A172 (cell line): ENCODE measurements at places on chromosomes 2 and 18.

GRCh38 chr2:118524911-118525310 is 322.5 kb downstream of the EN1 start:
- no peak for DNase-seq

DNA sequence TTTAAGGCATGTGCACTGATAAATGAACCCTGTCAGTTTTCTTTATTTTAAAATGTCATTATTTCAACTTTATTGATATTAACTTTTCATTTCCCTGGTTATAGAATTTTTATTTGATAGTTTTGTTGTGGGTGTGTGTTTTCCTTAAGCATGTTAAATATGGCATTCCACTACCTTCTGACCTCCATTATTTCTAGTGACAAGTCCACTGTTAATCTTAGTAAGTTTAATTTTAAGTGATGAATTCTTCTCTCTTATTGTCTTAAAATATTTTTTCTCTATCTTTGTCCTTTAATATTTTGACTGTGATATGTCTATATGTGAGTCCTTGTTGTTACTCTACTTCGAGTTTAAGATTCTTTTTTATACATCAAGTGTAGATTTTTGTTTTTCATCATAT is 685.7 kb downstream of the GALR1 start:
- no peak for DNase-seq

DNA sequence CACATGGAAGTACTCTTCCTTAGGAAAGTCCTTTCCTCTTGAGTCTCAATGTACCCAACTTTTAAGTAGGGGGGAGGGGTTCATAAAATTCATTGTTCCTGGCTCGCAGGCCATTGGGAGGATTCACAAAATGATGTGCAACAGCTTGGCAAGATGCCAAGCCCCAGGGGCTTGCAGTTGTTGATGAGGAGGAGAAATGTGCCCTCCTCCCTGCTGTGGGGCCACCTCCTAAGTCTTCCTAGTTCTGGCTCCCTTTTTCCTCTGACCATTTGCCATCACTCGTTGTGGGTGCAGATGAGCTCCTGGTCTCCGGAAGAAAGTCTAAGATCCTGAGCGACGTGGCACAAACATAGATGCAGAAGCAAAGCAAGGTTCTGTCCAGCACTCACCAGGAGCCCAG is 435.4 kb downstream of the EIPR1 start:
- DNase-seq, result no peak

DNA sequence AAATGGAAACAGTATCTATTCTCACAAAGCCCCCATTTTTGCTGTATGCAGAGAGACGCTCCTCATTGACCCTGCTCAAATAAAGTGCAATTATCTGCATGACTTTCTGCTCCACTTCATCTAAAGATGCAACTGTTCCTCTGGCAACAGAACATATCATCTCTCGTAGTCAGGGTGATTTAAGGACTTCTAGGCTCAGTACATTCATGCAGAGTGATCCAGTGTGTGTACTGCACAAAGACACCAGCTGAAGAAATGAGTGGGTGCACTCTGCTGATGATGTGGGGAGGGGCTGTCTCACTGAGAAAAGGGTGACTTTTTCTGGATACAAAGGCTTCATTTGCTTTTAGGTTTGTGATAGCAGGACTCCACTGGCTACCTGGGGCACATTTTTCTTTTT is 355.2 kb downstream of the GALNT13 start:
- DNase-seq, result no peak

DNA sequence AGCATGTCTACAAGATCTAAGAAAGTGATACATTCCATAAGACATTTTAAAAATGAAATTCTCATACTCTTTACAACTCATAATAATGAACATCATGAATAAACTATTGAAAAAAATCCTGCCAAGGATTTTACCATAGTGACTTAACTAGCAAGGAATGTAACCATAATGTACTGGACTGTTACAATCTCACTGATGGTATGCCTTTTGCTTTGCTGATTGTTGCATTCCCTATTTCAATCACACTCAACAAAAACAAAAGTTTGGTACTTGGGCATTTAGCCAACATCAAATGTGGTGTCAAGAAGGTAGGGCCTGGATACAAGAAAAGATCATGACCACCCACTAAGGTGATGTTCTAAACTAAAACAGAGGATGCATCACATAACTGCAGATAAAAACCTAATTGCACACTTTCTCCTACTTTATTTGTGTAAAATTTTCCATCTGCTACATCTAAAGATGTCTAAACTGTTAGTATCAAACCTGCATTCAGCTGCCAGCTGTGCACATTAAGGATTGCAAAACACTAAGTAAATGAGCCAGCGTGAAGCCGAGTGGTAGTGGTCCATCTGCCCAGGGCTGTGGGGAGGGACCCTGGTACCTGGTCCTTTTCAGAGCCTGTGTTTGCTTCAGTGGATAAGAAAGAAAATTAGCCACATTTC is 564.4 kb downstream of the ZEB2 start:
- peak; percentile 30 for DNase-seq

DNA sequence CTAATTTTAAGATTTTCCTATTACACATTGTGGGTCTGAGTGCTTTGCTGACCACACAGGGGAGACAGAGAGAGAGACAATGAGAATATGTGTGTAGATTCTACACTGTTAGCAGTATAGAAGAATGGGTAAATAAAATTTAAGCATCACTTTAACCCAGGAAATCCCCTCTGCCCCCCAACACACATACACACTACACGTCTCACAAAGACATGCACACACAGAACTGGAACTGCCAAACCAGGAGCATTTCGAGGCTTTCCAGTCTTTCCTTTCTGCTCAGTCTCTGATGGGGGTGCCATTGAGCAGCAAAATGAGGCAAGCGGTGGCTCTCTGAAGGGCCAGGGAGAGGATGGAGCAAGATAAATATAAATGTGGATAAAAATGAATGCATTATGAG is 2.5 kb downstream of the MERTK start:
- DNase-seq, result no peak

DNA sequence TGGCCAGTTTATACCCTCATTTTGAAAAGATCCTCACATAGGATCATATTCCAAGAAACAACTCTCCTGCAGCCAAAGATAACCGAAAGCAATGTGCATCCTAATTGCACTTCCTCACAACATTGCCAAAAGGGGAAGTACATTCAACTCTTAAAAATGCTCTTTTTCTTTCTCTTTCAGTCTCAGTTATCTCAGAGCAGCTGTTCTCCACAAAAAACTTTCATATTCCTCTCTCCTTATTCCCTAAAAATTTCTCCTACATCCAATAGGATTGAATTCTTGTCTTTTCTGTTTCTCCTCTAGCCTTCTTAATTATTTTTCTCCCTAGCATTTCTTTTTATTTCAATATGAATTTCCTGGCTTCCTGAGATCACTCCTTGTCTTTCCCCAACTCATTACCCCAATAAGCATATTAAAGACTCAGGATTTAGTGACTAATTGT is 7.4 kb upstream of the VRK2 start:
- no peak for DNase-seq

DNA sequence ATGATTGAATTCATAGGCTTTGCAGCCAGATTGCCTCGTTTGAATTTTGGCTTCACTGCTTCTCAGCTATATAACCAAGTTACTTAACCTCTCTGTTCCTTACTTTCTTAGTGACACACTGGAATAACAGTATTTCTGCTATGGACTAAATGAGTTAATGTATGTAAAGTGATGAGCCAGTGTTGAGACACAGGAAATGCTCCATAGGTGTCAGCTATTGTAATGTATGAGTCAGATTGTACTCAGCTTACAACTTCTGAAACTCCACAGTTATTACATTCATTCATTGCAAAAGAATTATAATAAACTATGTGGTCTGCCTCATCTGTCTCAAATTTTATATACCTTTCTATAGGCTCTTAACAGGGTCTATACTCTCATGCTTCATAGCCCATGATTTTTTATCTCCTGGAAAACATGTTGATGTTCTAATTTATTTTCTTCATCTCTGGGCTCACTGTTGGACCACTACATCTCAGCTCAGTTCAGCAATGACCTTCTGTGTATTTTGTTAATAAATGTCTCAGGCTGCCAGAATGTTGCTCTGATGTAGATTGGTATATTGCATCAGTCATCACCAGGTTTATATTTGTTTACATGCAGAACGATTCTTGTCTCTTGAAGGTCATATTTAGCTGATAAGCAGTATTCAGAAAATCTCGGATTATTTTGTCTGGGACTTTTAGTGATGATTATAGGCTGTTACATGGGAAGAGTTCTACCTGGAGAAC is 76.2 kb downstream of the MAP3K20 start:
- peak; percentile 83 for DNase-seq

DNA sequence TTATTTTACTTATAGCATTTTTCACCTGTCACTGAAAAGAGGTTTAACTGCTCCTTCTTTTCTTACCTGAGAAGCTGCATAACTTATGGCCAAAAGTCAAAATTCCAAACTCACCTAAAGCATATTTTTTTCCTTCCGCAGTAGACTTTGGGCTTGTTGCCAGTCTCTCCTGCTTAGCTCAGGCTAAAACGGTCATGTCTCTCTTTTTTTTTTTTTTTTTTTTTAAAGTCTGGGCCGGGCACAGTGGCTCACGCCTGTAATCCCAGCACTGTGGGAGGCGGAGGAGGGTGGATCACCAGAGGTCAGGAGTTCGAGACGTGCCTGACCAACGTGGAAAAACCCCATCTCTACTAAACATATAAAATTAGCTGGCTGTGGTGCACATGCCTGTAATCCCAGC is 113.5 kb downstream of the RTN4 start:
- no peak for DNase-seq

DNA sequence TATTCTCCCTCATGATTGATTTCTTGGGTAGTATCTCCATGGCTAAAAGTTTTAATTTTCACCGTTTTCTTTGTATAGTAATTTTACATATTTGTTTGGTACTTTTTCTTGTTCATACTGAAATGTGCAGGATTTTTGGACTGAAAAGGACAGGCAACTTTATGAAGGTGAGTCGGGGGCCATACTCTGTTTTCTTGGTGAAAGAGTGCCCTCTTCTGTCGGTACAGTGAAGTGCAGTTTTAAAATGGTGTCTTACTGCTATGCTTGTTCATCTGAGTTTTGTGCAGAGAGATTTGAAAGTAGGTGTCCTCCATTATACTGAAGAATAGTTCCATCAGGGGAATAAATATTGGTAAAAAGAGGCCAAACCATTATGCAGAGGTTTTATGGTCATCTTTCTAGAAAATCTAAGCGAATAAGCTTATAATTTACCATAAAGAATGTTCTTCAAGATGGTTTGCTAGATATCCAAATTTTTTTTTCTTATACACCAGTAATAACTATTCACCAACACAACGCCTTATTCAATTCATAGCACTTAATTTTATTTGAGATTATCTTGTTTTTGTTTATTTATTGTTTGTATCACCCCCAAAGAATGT is 8.7 kb upstream of the SERPINB13 start:
- DNase-seq, result peak; percentile 19

GRCh38 chr2:13504808-13505207 is 788.1 kb downstream of the TRIB2 start:
- no peak for DNase-seq

- DNase-seq, result no peak
These were observed 107.4 kb downstream of the PXDN start for GRCh38 chr2:1636791-1637415.

- no peak for DNase-seq
These were observed 72.6 kb upstream of the STPG4 start for GRCh38 chr2:47227532-47228279.

DNA sequence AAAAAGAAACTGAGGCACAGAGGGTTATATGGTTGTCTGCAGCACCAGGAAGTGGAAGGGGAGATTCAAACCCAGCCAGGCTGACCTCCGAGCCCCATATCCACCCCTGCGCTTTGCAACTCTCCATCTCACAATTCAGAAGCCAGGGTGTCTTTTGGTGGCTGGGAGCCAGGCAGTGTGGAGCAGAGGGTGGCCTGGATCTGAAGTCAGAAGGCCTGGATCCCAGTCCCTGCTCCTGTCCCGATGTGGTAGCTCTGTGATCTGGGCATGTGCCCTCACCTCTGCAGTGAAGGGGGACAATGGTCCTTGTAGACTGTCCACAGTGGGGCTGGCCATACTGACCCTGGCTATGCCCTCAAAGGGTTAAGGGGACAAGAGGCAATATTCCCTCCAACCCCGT is 57.0 kb downstream of the CIB4 start:
- DNase-seq, result no peak

GRCh38 chr2:51011254-51011653 is 20.7 kb downstream of the NRXN1 start:
- no peak for DNase-seq

- DNase-seq, result no peak
These were observed 159.4 kb upstream of the GCFC2 start for GRCh38 chr2:75870133-75870532.

DNA sequence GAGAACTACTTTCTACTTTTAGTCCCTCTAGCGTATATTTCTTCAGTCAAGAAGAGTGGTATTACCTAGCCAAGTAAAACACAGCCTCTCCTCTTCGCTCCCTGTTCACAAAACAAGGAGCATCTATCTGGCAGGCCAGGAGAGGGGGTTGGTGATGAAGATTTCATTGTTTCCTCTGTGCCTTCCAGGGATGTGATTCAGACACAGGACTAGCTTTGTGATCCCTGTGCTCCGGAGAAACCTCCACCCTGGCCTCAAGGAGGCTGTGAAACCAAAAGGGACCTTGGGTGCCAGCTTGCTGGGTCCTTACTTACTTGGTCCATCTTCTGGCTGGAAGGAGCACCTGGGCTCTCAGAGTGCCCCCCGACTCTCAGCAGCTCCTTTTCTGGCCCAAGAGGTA is 5.7 kb downstream of the RHOB start:
- peak; percentile 34 for DNase-seq
